Stimulated activated CD8-positive, alpha-beta memory T cell treated with anti-CD3 and anti-CD28 coated beads, Interleukin-15, amount 100 ng/mL, for 48 hours (primary cell): ENCODE measurements at places on chromosomes 13 and 19.
A peak's percentile ranks its signal among the peaks of the same experiment; 100 is the strongest.

DNA sequence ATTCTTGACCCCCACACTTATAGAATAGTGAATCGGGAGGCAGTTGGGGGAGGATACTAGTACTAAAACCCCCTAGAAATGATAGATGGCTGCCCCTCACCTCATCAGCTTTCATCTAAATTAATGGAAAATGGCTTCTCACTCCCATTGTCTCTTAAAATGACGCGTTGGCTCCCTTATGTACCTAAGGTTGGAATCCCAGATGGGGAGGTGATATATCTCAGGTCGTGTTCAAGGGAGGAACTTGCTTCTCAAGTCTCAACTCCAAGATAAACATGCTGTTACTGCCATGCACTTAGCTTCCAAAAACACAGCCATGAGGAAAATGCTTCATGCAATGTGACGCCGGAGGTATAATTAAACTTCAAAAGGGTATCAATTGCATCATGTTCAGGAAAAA is 18.8 kb upstream of the UBE2L5 start:
- DNase-seq: no peak

DNA sequence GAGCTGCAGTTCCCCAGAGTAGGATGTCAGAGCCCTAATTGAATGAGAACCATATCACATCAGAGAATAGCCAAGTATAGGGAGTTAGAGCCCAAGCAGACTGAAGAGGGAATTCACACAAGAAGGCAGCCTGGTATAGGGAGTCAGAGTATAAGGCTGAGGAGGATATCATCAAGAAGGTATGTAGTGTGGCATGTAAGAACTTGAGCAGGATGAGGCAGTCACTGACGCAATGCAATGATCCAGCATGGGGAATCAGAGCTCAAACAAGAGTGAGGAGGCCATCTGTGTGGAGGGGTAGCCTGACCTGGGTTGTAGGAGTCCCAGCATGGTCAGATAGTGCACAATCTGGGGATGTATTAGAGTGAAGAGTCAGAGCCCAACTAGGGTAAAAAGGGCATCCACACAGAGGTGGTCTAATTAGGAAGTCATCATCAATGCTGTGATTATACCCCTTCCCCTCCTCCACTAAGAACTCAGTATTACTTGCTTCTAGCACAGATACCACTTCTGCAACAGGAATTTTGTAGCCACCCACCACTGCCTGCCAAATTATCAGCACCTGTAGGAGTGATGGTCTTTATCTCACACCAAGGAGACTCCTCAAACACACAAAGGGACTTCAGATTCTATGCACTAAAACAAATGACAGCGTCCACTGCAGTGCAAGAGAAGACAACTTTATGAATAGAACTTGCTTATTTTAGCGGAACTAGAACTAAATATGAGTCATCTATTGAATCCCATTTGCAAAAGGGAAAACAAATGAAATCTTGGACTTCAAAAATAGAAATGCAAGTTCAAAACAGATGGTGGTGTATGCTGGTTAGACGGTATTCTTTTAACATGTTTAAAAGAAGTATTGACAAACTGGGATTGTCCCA is 107.2 kb downstream of the FNDC3A start:
- no peak for DNase-seq

DNA sequence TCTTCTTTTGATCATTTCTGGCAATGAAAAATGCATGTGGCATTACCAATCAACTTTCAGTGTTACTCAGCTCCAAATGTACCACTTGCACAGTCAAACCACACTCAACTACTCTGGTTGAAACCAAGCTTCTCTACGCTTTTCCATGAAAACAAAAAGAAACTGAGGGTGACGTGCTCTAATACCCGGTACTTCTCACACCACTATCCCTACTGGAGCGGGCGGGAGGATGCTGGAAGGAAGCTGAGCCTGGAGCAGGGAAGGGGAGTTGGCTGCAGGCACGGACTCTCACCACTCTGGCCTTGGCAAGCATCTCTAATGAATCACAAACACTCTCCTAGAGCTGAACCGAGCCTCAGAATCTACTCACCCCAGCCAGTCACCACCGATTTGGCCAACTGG is 48.2 kb downstream of the STK24 start:
- no peak for DNase-seq

- DNase-seq: no peak
Observed at GRCh38 chr19:46069806-46070341, 29.1 kb upstream of the IGFL4 start.

GRCh38 chr19:12912571-12912970 is 6.5 kb downstream of the SYCE2 start:
- no peak for DNase-seq

GRCh38 chr19:4232614-4233281 is 3.4 kb downstream of the EBI3 start:
- DNase-seq: no peak

DNA sequence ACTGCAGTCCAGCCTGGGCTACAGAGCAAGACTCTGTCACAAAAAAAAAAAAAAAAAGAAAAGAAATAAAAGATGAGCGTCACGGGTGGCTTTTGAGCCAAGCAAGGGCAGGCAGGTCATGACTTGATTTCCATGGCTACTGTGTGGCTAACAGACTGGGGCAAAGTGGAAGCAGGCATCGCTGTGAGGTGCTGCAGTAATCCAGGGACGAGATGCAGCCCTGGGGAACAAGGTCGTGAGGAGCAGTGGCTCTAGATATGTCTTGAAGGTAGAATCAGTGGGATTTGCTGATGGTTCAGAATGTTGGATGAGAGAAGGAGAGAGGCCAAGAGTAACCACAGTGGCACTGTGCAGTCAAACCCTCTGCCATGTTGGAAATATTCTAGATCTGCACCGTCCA is 14.2 kb downstream of the HAS1 start:
- no peak for DNase-seq

DNA sequence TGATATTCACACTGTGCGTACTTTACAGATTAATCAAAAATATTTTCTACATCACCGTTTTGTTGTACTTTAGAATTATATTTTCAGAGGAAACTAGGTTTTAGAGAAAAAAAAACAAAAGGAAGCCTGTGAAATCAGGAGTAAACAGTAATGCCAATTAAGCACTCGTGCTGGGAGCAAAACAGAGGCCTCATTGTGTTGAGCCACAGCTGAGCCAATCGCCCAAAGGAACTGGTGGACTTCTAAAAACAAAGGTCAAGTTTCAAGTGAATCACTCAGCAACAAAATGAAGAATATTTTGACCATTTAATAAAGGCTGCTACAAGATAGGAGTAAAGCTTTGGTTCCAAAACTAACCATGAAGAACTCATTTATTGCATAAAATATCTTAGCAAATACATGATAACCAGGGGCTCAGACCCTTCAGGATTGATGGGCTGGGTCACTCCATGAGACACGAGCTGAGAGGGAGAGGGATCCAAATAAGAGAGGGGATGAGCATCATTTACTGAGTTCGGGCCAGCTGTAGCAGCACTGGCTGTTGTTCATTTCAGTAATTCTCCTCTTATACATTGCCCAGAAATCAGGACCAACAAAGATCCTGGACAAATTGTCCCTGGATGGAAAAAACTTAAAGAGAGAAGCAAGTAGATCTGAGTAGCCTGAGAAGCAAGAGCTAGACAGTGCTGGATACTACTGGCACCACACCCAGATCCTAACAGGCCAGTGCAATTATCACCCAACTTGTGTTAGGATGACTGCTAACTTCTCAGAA is 8.3 kb upstream of the NALCN start:
- no peak for DNase-seq

DNA sequence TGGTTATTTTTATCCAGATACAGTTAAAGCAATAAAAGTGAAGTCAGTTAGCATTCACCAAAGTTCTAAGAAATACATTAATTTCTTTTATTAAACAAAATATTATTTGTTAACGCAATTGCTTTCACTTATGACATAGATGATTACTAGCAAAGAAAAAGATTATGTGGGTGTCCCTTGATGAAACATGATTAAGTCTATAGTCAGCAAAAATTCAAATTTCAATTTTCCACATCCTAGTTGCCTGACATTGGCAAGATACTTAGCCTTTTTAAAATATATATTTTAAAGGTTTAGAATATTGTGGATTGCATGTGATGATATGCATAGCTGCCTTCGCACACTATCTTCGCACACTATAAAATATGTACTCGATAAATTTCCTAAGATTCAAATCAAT is 1780.5 kb upstream of the MIR17HG start:
- no peak for DNase-seq

DNA sequence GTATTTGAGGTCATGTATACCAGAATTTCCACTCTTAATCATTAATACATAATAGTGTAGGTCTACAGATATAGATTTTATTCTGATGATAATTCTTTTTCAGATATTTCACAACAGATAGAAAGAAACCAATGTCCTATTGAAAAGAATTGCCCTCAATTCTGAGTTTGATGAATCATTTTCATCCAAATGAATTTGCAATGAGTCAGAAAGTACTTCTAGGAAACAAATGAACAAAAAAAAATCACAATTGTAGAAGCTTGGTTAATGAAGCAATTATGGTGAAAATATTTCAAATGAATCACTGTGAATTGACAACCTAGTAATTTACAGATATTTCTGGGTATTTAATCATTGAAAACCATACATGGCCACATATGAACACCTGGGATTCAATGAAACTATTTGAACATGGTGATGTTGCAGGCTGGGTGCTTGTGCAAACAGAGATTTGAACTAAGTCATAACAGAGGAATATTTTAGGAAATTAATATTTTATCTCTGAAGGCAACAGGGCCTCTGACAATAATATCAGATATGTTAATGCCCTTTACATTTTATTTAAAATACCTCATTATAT is 360.9 kb downstream of the SLITRK5 start:
- no peak for DNase-seq

GRCh38 chr19:44673510-44673909 is 2.2 kb downstream of the CEACAM19 start:
- no peak for DNase-seq

DNA sequence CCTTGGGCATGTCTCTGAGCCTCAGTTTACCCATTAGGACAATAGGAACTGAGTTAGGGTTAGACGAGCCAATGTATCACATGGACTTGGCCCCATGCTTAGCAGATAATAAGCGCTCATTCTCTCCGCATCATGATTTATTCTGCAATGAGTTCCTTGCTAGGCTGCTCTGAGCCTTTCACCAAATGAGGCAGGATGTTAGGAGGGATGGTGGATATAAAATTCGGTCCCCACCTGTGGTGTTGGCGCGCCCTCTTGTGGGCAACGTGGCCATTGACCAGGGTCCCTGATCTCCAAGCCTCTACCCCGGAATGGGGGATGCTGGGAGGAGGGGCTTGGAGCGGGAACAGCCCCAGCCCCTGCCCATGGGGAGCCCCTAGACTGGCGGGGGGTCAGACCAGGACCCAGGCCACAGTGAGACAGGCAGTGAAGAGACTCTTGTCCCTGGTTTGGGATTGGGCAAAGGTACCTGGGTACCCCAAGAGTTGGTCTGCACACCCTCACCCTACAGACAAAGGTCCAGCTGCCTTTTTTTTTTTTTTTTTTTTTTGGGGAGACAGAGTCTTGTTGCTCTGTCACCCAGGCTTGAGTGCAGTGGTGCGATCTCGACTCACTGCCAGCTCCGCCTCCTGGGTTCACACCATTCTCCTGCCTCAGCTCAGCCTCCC is 43.9 kb downstream of the CERS4 start:
- peak; percentile 60 for DNase-seq

DNA sequence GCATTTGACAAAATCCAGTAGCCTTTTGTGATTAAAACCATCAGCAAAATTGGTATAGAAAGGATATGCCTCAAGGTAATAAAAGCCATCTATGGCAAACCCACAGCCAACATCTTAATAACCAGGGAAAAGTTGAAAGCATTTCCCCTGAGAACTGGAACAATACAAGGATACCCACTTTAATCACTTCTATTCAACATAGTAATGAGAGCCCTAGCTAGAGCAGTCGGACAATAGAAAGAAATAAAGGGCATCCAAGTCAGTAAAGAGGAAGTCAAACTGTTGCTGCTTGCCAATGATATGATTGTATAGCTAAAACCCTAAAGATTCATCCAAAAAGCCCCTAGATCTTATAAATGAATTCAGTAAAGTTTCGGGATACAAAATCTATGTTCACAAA is 1510.3 kb downstream of the PCDH9 start:
- DNase-seq: no peak

DNA sequence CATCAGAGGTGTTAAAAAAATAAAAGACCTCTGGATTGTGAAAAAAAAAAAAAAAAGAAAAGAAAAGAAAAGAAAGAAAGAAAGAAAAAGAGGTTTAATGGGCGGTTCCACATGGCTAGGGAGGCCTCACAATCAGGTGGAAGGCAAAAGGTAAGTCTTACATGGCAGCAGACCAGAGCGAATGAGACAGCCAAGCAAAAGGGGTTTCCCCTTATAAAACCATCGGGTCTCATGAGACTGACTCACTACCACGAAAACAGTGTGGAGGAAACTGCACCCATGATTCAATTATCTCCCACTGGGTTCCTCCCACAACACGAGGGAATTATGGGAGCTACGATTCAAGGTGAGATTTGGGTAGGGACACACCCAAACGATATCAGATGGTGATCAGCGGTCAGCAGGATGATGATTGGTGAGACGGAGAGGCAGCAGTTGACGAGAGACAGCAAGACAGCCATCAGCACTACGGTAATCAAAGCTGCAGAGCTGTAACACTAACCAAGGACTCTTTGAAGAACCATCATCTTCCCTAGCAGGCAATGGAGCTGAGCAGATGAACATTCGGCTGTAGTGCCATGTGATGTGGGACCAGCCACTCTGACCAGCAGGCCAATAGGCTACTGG is 3.9 kb upstream of the CD209 start:
- DNase-seq: peak; percentile 30

GRCh38 chr19:1577090-1577928 is 9.2 kb upstream of the MEX3D start:
- DNase-seq: no peak

DNA sequence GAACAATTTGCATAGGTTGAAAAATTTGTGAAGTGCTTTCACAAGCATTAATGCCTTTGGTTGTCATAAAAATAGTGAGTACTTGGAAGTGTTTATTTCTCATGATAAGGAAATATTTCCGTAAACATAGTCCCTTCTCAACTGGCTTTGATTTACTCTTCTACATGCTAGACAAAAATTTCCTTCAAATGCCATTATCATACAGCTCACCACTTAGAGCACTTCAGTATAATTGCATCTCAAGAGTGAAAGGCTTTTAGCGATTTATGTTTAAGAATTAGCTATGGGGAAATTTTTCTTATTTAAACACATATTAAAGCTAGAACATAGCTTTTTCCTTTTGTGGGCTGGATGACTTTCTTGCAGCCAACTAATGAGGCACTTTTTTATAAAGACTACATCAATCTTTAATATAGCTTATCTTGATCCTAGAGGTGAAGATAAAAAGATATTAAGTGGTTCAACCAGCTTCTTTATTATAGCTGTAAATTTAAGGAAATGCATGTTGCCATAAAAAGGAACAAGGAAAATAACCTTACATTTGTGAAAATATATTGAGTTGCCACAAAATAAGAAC is 656.8 kb downstream of the SLITRK6 start:
- no peak for DNase-seq

DNA sequence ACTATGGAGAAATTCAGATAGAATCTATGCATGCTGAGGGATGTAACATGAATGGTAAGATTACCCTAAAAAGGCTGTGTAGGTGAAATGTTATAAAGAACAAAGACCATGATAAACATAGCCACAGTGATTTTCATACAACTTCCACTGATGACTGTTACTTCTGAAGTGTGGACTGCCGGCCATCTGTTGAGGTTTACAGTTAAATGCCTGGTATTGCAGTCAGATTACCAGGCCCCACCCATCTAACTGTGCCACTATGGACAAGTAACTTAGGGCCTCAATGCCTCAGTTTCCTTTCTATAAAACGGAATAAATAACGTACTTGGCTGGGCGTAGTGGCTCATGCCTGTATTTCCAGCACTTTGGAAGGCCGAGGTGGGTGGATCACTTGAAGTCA is 395.6 kb downstream of the KLF12 start:
- no peak for DNase-seq
